ENCODE measurements at places on chromosomes 7 and 10. TPM values are rescaled to one million over a fixed set of nuclear protein-coding genes. Genes with fewer than 3 reads are reported as not detected.

DNA sequence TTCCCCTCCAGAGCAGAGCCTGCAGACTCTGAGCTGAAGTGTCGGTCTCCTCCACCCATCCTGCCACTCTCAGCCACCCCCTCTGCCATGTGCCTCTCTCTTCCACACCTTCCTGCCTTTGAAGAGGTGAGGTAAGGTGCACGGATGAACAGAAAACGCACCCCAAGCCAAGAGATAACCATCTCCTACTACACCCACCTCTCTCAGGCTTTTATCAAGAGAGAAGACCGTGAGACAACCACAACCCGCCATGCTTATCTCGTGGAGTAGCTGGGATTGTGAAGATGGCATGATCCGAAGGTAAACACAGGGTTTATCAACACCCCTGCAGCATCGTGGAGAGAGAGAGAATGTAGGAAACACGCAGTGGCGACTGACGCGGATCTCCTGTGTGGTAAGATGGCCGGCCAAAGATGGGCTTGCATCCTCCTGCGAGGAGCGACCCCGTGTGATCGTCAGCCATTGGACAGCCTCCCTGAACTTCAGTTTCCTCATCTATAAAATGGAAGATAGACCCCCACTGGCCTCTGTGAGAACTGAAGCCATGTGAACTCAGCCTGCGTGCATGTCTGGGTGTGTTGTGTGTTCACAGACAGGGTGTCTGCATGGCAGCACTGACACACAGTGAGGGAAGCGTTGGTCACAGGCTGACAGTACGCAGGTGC lies 219.0 kb downstream of the DIP2C start:
- no peaks in the 10 kb centered on the region for H3K4me1 ChIP-seq
- no peak for DNase-seq
- H3K36me3 ChIP-seq = no peaks in the 10 kb centered on the region
- no peaks in the 10 kb centered on the region for H3K27me3 ChIP-seq
- H3K27ac ChIP-seq = no peak overlapping the region

DNA sequence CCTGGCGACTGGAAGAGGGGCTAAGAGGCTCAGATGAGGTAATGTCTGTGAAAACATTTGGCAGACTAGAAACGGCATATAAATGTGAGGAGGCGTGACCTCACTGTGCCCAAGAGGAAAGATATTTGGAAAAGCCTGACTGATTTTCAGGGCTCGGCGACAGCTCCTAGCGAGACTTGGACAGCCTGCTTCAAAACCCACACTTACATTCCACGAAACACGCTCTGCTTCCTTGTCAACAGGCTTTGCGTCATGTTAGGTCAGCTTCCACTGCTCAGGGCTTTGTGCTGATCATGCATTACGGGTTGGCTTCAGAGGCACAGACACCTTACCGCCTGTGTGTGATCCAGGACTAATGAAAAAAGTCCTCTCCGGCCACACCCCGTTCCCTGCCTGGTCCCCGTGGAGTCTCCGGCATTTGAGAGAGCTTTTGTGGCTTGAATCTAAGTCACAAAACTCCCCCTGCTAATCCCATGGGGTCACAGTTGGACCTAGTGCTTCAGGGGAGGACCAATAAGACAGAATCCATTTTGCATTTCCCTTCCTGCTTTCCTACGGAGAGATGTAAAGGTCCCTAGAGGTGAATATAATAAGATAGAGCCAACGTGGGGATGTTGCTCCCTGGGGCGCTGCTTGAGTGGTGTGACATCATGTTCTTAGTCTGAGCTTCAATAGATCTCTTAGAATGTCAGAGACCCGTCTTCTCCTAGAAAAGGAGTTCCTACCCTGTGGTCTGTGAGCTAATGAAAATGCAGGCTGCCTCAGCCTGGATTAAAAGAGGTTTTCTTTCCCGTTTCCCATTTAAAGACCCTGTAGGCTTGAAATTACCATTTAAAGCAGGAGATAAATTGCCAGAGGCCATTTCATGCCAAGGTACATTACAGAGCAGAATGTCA lies 25.5 kb downstream of the FGFBP3 start:
- peaks cover 8% of the 10 kb centered on the region for H3K4me1 ChIP-seq
- no peak overlapping the region for H3K4me3 ChIP-seq
- H3K27ac ChIP-seq = no peak overlapping the region

- H3K4me1 ChIP-seq = no peaks in the 10 kb centered on the region
- peaks cover 2% of the 10 kb centered on the region for H3K27me3 ChIP-seq
- no peak for DNase-seq
- H3K4me3 ChIP-seq = no peak overlapping the region
- H3K27ac ChIP-seq = no peak overlapping the region
Observed at GRCh38 chr10:52376694-52377354, 62.7 kb downstream of the DKK1 start.

The RPEL1 gene
- total RNA-seq = not detected
